ENCODE measurements at places on chromosomes 3 and 15.

DNA sequence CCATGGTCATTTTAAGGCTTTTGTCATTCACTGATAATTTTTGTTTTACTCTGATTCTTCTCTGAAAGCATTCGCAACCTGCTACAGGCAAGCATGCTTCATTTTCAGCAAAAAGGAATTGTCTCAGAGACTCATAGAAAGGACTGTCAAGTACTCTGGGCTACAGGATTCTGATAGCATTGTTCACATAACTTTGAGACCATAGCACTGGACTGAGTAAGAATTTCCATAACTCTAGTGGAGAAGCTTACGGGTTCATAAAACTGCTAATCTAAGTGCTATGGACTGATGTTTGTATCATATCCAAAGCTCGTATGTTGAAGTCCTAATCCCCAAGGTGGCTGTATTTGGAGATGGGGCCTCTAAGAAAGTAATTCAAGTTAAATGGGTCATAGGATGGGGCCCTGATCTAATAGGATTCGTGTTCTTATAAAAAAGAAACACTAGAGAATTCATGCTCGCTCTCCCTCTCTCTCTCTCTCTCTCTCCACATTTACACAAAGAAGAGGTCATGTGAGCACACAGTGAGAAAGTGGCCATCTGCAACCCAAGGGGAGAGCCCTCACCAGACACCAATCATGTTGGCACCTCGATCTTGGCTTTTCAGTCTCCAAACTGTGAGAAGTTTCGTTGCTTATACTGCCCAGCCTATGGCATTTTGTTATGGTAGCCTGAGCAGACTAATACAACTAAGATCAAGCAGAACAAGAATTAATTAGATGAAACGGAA is 60.4 kb downstream of the CRYGS start:
- DNase-seq, result no peak

DNA sequence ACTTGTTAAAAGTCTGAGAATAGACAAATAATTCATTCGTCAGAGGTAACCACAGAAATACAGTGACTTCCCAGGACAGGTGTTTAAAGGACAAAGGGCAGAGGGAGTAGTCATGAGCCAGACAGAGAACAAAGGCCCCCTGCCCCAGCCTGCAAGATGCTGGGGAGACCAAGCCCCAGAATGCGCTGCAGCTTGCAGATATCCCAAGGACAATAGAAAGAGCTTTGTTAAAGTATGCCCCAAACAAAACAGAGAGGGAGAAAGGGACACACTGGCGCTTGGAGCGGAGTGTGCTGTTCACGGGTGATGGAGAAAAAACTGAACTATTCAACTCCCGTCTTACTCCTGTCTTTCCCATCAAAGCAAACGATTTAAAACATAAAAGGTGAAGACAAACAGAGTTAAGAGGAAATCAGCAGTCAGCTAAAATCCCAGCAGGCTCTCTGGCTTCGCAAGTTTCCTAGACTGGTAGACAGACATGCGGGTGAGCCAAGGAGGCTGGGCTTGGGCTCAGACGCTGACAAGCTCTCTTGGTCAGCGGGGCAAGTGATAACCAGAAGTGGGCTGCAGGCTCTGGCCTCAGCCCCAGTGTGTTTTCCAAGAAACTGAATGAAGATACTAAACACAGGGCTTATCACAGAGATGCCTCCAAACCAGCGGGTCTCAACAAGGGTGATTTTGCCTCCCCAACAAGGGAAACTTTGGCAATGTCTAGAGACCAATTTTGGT is 130.1 kb downstream of the UACA start:
- no peak for DNase-seq

DNA sequence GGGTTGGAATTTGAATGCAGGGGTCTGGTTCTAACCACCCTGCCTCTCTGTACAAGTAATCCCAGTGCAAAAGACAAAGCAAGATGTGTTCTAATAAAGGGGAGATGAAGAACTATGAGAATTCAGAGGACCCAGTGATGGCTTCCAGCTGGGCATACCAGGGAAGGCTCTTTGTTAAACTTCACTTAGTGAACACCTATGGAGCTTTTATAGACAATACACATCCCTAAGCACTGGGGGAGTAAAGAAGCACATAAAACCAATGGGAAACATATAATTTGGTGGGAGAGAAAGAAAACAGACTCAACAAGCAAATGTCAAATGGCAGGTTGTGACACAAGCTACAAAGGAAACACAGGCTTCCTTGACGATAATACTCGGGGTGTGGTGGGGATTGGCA is 47.9 kb upstream of the RNU6-1 start:
- DNase-seq, result no peak

DNA sequence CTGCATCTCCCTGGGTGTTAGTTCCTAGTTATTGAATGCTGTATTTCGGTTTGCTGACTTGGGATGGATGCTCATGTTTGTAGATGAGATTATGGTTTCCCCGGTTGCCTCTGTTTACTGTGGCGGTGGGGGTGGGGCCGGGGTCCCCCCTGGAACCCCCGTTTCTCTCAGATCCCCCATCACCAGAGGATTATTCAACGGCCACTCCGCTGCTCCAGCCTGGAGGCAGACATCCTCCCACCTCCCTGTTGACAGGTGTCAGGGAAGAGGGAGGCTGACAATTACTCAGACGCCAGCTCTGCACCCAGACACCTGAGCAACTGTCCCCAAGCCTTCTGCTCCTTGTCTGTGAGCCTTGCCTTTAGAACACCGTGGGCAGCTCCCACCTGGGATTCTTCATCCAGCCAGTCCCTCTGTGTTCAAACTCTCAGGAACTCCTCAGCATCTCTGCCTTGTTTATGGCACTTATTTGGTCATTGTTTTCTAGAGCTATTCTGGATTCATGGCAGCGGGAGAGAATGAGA is 95.9 kb upstream of the PRR20G start:
- no peak for DNase-seq

DNA sequence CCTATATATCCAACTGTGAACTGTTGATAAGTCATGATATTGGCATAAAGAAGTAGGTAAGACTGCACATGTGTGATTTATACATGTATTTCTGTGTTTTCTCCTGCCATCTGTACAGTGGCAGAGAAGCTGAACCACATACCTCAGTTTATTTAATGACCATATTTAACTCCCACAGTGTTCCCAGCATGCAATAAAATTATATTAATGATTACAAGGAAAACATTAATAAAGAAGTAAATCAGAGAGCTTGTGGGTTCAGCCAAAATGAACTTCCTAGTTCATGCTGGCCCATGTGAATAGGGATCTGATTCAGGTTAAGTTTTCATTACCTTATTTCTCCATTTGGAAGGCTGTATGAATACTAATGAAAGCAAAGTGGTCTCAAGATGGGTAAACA is 439.2 kb downstream of the CNTN6 start:
- DNase-seq, result no peak

GRCh38 chr15:43249699-43250203 is 17.0 kb downstream of the TGM5 start:
- peak; percentile 18 for DNase-seq

DNA sequence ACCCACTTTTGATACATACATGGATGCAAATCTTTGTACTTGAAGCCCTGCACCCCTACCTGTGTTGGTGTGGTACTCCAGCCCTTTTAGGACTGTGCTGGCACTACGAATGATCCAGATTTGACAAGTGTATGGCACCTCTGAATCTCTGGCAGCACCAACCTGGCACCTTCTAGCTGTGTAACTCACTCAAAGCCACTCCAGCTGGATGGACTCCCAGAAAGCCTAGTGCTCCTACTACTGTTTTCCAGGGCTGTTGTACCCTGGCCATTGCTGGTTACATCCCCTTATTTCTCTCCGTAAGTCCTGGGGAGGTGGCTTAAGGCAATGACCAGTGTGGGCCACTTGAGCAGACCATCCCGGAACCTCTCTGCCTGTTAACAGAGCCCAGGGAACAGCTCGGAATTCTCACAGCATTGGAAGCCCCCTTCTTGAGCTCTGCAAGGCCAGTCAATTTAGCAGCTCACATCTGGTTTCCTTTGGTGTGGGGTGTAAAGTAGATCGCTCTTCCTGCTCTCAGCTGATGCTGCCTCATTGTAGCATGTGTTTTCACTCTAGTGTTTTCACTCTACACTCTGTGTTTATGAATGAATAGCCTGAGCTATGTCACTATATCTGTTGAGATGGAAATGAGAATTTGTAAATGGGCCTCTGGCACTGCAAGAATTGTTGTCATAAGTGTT is 12.2 kb downstream of the CALML4 start:
- no peak for DNase-seq

DNA sequence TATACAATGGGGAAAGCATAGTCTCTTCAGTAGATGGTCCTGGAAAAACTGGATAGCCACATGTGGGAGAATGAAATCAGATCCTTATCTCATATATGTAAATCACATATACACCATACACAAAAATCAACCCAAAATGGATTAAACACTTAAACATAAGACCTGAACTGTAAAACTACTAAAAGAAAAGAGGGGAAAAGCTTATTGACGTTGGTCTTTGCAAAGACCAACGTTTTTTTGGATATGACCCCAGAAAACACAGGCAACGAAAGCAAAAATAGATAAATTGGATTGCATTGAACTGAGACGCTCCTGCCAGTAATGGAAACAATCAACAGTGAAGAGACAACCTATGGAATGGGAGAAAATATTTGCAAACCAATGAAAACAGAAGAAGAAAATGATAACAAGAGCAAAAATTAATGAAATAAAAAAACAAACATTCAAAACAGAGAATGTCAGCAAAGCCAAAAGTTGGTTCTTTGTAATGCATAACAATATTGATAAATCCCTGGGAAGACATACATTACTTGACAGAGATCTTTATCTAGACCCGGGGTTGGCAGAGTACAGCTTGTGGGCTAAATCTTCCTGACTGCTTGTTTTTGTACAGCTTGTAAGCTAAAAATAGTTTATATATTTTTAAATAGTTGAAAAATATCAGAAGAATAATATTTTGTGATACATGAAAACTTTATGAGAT is 86.9 kb downstream of the NEO1 start:
- no peak for DNase-seq

DNA sequence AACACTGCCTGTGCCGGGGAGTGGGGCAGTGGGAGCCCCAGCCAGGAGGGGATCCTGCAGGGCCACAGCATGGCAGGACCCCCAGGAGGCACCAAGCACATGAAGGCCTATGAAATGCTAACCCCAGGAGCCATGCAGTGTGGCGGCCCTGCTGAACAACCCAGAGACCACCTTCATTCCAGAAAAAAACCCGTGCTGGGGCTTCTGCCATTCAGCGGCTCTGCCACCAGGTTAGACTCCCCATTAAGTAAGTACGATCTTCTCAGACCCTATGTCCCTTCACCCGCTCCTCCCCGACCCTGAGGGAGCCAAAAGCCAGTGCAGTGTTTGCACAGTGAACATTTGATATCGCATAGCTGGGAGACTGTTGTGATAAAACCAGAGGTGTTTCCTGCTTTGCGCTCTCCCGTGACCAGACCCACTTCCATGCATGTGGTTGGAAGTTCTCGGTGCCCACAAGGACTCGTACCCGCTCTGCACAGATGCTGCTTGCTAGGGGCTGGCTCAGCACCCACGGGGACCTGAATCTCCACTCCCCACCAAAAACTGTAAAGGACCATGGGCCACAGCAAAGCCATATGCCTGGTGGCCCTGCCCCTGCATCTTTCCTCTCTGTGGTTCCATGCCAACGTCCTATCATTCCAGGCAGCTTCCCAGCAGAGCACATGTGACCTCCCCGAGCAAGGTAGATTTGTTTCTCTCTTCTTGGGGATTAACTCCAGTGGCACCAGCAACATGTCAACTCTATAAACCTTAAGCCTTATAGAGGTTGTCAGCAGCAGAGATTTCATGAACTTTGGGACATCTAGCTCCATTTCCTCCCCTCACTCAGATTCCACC is 5.3 kb downstream of the PLA2G4D start:
- DNase-seq, result no peak

- no peak for DNase-seq
Observed at GRCh38 chr15:29208352-29208751, 61.3 kb downstream of the NSMCE3 start.

GRCh38 chr3:102059145-102059943 is 210.0 kb downstream of the NFKBIZ start:
- DNase-seq, result no peak

DNA sequence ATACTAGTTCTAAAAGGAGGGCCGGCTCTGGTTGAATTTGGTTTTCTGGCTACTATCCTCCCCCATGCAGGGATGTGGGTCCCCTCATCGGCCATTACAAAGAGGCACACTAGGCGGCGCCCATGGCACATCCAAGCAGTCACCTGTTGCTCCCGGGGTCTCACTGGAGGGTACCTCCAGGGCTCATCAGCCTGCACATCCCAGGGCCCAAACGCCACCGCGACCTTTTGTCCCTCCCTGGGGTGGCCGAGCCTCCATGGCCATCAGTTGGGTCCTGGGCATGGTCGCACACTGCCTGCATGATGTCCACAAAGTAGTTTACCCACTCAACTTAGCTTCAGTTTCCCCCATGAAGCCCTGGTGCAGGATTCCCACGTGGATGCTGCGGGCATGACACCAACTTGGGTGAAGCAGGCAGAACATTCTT is 28.3 kb downstream of the IDH3A start:
- DNase-seq, result peak; percentile 50

DNA sequence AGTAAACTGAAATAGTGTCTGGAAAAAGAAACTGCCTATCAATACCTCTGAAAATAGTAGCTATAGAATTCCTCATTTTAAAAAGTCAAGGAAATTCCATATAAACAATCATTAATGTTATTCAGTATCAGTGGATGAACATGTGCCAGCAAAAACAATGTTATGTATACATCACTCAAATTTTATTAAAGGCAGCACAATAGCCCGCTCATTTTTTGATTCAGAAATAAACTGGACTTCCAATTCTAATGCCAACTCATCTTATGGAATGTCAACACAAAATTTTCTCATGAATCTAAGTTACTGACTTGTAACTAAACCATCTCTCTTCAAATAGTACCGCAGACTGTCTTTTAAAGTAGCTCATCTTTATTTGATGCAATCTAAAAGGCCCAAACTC is 19.0 kb downstream of the THBS1 start:
- no peak for DNase-seq

DNA sequence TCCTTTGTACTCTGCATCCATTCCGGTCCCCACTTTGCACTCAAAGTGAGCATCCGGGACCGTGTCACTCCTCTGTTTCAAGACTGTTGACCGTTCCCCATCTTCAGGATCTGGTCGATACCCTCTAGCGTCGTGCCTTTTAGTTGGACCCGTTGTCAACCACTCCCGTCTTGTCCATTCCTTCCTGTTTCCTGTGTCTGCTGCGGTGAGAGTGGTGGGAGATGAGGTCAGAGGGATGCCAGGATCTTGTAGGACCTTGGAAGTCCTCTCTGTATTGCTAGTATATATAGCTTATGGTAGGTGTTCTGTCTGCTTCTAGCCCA is 624 bp downstream of the BRK1 start:
- no peak for DNase-seq

GRCh38 chr3:39378088-39378487 is 5.1 kb upstream of the SLC25A38 start:
- DNase-seq, result peak; percentile 30

GRCh38 chr15:43877371-43877770 is 50.6 kb downstream of the WDR76 start:
- no peak for DNase-seq

DNA sequence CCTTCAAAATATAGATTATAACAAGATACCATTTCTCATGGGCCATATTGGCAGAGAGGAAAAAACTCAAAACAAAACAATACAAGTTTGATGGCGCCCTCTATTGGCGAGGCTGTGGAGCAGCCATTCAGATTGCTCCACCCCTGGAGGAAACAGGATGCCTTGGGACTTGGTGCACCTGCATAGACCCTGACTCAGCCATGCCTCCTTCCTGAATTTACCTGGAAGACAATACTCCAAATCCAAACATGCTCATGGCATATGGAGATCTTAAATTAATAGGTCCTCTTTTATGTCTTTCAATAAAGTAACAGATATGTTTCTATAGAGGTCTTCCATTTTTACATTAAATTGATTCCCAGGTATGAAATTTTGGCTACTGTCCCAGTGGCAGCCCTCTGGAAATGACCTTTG is 90.0 kb downstream of the APBA2 start:
- no peak for DNase-seq

GRCh38 chr3:37964716-37965115 is 25.9 kb upstream of the VILL start:
- DNase-seq, result no peak

Measured in natural killer cell (primary cell).